PC-9 (cell line): ENCODE measurements at places on chromosomes 1 and 21.

- DNase-seq = no peak
Observed at GRCh38 chr21:37253991-37254390, 13.1 kb downstream of the VPS26C start.

GRCh38 chr1:154386643-154387352 is 18.3 kb upstream of the IL6R start:
- no peak for DNase-seq

DNA sequence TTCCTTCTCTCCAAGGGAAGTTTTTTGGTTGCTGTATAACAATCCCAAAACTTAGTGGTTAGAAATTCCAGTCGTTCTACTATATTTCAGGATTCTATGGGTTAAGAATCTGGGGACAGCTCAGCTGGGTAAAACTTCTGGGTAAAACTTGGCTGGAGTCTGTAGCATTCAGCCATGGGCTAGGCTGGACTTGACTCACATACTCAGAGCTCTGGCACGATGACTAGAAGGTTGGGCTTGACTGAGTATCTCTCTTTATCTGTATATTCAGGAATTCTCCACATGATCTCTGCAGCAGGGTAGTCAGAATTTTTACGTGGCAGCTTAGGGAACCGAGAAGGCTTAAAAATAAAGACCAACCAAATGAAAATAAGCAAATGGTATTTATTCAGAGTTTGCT is 28.2 kb upstream of the HRNR start:
- no peak for DNase-seq

GRCh38 chr1:172708452-172708851 is 49.5 kb downstream of the FASLG start:
- DNase-seq = no peak

DNA sequence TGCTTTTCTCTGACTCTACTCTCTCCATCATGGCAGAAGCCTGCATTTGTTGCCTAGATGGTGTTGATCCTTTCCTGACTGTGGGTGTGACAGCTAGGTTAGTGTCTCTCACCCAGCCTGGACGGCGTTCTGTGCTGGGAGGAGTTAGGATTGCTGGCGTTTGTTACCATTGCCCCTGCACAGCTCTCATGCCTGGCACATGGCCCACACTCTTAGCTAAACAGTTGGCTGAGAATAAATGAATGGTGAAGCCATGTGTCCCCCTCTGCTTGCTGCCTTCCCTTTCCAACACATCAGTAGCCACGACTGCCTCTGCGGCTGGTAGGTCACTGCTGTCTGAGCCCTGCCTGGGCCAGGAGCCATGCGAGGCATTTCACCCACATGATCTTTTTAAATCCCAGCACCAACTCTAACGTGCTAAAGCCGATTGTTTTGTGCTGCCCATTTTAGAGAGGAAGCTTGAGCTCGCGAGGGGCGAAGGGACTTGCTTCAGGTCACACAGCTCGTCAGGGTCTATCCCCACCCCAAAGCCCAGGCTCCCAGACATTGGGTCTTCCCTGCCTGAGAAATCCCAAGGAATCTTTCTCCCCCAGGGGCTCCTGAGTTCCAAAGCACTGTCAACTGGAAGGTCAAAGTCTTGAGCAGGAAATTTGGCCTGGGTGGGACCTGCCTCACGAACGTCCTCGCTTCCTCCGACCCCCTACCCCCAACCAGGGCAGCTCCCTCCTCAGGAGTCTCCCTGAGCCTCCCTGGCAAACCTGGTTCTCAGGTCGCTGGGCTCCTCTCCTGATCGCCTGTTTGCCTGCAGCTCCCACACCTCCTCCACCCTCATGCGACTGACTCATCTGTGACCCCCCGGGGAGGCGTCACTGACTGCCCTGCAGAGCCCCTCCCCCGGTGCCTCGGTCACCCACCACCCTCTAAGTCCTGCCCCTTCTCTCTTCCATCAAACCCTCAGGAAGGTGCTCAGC is 271.7 kb upstream of the C1orf174 start:
- no peak for DNase-seq

DNA sequence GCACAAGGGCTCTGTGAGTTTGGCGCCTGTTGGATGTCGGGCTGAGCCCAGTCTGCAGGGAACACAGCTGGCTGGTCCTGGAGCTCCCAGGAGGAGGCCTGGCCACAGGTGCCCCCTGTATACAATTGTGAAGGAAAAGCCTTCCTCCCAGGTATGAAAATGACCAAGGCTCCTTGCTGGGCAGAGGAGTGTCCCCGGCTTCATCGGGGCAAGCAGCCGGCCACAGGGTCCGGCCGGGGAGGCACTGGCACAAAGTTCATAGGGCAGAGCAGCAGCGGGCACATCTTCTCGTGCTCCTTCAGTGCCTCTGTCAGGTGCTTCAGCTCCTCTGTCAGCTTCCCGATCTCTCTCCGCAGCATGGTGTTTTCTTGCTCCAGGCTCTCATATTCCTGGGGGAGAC is 13.0 kb downstream of the BATF3 start:
- no peak for DNase-seq

DNA sequence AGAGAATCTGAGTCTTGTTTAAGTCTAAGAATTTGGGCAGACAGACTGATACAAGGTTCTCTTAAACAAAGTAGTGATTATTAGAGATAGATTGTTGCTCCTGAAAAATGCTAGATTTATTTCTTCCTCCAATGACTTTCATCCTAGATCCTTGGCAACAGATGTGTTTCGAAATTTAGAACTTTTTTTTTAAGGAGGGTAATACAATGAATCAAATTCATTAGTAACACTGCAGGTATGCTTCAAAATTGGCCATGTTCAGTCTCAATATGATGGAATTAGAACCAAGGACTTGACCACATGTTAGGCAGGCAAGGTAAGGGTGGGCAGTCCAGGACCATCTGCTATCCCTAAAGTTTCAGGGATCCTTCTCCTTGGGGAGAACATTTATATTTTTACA is 4.5 kb upstream of the LCE1F start:
- no peak for DNase-seq
